Forelimb muscle (tissue), 1 donor: ENCODE measurements at places on chromosomes 12 and 14.

- DNase-seq = no peak
These were observed 18.0 kb downstream of the CLEC9A start for GRCh38 chr12:10048526-10048925.

DNA sequence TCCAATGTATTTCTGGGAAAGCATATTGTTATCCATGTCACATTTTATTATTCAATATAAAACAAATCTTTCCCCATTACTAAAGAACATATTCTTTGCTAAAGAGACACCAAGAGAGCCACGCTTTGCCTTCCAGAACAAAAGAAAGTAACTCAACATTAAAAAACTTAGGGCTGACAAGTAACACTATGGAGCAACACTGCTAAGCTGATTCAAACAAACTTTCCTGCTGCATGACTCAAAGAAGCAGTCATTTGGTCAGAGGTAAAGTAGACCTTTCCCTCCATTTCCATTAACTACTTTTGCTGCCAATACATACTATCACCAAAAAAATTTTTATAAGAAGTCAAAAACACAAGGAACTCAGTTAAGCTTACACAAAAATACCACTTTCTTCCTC lies 83.0 kb downstream of the DENND5B start:
- DNase-seq = no peak

- DNase-seq = no peak
These were observed 15.0 kb downstream of the KCTD10 start for GRCh38 chr12:109461846-109462756.

DNA sequence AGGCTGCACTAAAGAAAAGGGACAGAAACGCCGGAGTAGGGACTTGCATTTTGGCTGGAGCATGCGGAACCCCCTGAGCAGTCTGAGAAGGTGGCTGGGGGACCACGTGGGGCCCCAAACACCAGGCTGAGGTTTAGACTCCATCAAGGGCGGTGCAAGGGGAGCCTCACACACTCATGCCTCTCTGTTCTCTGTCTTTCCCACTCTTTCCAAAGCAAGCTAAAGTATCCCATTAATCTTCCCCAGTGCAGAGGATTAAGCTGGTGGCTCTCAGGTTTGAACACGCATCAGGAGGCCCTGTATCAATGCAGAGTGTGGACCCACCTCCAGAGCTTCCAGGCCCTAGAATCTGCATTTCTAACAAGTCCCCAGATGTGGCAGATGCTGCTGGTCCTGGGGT lies 13.5 kb downstream of the CCDC197 start:
- no peak for DNase-seq

- DNase-seq = no peak
These were observed 8.6 kb upstream of the G2E3 start for GRCh38 chr14:30550335-30550734.

GRCh38 chr14:91095178-91095577 lies 18.7 kb upstream of the DGLUCY start:
- DNase-seq = no peak

DNA sequence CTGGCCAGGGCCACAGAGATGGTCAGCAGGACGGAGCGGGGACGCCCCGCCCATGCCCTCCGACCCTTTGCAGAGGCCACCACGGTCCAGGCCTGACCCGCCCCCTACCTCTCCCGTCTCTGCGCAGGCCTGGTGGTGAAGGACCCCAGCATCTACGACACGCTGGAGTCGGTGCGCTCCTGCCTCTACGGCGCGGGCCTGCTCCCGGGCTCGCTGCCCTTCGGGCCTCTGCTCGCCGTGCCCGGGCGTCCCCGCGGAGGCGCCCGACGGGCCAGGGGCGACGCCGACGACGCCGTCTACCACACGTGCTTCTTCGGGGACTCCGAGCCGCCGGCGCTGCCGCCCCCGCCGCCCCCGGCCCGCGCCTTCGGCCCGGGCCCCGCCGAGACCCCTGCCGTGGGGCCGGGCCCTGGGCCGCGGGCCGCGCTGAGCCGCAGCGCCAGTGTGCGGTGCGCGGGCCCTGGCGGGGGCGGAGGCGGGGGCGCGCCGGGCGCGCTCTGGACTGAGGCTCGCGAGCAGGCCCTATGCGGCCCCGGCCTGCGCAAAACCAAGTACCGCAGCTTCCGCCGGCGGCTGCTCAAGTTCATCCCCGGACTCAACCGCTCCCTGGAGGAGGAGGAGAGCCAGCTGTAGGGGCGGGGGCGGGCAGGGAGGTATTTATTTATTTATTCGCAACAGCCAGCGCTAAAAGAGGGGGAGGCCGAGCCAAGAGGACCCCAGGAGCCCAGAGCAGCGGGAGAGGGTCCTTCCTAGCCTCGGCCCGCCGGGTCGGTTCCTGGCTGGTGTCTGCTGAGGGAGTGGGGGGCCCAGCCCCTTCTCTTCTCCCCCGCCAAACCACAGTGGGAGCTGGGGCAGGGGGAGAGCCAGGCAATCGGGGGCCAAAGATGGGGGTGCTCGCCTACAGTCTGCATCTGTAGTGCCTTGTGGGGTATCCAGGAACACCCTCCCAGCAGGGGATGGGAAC lies 8.1 kb downstream of the TAMALIN start:
- DNase-seq = no peak

GRCh38 chr12:60872850-60873713 lies 1277.3 kb downstream of the SLC16A7 start:
- DNase-seq = no peak

GRCh38 chr12:94615260-94616181 lies 34.8 kb downstream of the TMCC3 start:
- DNase-seq = no peak

DNA sequence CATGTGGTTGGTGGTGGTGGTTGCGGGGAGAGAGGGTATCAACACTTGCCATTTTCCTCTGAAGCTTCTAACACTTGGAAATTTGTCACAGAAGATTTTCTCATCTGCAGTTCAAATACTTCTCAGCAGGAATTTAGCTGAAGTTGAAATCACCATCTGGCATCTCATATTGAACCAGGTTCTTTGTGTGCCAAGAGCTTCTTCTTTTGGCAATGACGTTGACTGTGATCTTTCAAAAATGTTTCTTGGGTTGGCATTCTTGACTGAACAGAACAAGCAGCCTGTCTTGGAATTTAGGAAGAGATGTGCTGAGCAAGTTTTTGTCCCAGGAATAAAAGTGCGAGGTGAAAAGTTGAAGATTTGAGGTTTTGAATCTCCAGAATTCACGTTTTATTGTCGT lies 8.7 kb upstream of the NIN start:
- no peak for DNase-seq

DNA sequence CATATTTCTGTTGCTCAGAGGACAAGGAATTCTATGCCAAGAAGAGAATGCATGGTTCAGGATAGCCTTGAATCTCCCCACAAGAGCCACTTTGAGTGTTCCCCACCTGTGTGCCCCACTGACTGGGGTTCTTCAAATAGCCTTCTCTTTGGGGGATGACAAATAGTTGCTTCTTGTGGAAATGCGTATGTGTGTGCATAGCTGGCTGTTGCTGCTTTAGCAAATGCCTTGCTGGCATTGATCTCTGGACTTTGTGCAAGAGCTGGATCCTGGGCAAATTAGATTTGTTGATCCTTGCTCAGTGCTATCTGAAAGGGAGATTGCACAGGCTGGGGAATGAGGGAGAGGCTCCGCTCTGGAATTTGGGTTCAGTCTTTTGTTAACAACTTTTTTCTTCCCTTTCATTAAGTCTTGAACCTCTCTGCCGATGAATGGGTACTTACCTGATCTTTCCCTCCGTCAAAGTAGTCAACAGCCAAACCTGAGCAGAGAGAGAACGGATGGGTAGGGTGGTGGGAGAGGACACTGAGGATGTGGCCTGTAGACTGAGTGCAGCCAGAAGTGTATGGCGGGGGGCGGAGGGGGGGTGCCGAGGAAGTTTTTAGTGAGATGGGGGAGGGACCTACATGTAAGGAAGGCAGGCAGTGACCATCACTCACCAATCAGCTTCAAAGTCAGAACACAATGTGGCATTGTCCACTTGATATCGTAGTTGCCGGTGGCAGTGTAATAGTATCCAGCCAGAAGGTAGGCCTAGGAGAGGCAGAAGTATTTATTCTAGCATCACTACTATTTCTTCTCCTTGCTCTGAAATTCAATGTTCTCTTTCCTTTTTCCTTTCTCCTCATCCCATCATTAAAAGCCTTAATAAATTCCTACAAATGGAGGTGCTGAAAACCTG lies 10.7 kb downstream of the EMG1 start:
- DNase-seq = no peak

DNA sequence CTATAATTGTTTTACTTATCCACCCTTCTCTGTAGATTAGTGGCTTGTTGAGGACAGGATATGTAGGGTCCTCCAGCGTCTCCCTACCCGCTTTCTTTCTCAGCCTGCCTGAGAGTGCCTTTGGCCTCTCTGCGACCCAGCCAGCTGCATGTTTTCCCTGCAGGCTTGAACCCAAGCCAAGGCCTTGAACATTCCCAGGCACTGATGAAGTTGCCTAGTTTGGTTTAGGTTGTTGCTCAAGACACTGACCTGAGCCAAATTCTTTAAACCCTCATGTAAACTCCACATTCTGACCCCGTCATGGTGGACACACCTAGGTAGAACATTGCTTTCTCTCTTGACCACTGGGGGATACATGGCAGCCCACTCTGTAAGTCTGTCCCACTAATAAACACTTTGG lies 33.4 kb upstream of the TXNRD1 start:
- no peak for DNase-seq

- DNase-seq = no peak
These were observed 3.0 kb downstream of the ARG2 start for GRCh38 chr14:67622675-67623074.

DNA sequence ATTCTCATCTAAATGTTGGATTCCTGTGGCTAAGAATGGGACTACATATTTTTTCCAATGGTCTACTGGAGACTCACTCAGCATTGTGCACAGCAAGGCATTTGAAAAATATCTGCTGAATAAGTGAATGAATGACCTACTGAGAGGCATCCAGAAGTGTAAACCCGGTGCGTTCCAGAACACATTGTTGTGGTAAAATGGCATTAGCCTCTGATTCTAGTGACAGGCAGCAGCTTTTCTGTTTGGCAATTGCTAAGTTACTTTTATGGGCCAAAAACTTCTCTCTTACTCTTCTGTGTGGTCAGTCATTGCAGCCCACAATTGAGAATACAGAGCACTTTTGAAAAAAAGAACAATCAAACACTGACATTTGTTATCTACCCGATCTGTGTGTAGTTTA lies 36.5 kb downstream of the WIF1 start:
- no peak for DNase-seq

GRCh38 chr14:24013654-24014514 lies 25.2 kb downstream of the DHRS4L2 start:
- no peak for DNase-seq

DNA sequence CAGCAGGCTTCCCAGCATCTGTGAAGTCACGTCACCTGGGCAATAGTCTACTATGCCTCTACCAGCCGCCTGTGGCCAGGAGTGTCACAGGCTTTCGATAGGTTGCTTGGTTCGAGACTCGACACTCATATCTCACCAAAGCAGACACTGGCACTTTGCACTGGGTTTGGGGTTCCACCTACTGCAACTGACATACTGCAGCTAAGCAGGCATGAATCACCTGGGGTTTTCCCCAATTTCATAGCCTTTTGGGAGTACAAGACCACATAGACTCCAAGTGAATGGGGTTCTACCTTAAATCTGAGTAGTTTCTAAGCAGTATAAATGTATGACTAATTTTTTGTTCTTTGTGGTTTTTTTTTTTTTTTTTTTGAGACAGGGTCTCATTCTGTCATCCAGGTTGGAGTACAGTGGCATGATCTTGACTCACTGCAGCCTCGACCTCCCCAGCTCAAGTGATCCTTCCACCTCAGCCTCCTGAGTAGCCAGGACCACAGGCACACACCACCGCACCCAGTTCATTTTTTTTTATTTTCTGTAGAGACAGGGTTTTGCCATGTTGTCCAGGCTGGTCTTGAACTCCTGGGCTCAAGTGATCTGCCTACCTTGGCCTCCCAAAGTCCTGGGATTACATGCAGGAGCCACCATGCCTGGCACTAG lies 32.1 kb downstream of the DMAC2L start:
- DNase-seq = no peak

DNA sequence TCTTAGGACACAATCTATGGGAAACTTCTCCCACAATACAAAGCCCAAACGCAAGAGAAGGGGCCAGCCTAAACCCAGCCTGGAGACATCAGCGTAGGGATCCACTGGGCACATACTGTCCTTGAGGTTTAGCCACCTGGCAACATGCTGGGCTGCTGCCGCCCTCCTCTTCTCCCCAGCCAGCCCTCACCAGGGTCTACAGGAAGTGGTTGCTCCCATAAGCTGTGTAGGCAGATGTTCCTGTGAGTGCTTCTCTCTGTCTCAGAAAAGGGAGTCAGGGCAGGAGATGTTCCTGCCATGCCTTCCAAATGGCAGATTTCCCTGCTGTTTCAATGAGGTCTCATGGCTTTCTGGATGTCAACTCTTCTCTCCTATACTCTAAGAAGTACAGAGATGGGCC lies 241.4 kb downstream of the PCNX1 start:
- no peak for DNase-seq

GRCh38 chr14:79820866-79821535 lies 390.3 kb downstream of the DIO2 start:
- no peak for DNase-seq

GRCh38 chr12:54412348-54412747 lies 6.7 kb downstream of the ITGA5 start:
- DNase-seq = no peak

DNA sequence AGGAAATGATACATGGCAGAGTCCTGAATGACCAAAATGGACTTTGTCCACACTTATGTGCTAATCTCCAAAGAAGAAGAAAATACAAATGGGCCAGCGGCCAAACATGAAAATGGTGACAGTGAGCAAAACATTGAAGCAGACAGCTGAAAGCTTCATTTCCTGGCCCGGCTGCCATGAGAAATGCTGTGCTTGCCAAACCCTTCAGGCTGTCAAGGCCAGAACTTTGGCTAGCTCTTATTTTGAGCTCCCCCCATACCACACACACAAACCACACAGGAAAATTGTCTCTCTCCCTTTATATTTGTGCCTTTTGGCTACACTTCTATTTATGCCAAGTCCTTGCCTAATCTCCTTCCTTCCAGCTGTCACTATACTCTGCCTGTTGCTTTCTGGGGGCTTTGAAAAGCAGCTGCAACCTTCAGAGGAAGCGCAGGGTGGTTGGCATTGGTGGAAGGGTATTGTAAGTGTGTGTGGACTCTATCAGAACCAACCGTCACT lies 323.8 kb downstream of the RAD51B start:
- DNase-seq = no peak

- no peak for DNase-seq
These were observed 2.1 kb downstream of the BICD1 start for GRCh38 chr12:32108787-32109186.

- DNase-seq = no peak
These were observed 48.3 kb downstream of the MVK start for GRCh38 chr12:109621901-109622364.

- DNase-seq = peak; percentile 38
These were observed at the start of gene CACNA1C for GRCh38 chr12:2052826-2053678. Gene CACNA1C (plus strand): TSS chr12:2052987. CDS start chr12:2053563, 576 bp downstream.

DNA sequence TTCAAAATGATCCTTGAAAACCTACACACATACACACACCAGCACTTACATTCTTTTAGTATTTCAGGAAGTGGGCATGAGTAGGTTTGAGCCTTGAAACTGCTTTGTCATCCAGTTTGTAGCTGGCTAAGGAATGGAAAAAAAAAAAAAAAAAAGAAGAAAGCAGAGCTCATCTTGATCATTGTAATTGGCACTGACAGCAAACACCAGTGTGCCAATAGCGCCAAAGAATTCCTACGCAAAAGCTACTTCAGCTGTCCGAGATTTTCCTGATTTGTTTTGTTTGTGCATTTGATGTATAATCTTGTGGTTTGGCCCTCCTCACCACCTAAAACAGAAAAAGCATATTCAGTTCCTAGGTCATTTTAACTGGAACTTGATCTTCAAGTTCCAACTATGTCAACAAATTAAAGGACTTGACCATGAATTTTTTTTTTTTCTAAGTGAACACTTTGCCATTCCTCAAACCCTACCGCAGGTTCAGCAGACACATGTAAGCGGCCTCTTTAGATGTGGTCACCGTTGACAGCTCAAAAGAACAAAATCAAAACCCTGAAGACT lies 57.3 kb downstream of the FLRT2 start:
- DNase-seq = no peak
